ENCODE measurements at places on chromosomes 2 and 18. TPM values are rescaled to one million over a fixed set of nuclear protein-coding genes. Genes with fewer than 3 reads are reported as not detected.

GRCh38 chr18:570697-571096, 9.5 kb upstream of the CETN1 start:
- ATAC-seq = no peak

The CRIM1 gene
- total RNA-seq = 150 TPM

The CYRIA gene
- total RNA-seq = 15.2 TPM

The GLI2 gene
- 12.8 TPM for total RNA-seq

DNA sequence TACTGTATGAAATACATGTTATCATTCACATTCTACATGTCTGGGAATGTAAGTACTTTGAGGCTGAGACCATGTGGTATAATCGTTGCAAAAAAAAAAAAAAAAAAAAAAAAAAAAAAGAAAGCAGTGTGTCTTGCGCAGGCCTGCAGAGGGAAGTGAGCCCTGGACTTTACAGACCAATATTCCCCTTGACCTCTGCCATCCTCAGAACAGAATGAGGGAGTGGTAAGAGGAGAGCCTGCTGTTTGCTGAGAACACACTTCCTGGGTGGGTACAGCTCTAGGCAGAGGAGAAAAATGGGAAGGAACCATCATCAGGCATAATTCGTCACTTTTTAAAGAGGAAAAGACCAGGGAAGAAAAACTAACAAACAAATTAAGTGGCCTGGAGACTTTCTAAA, 28.8 kb upstream of the TBC1D8 start:
- peak; percentile 77 for ATAC-seq

DNA sequence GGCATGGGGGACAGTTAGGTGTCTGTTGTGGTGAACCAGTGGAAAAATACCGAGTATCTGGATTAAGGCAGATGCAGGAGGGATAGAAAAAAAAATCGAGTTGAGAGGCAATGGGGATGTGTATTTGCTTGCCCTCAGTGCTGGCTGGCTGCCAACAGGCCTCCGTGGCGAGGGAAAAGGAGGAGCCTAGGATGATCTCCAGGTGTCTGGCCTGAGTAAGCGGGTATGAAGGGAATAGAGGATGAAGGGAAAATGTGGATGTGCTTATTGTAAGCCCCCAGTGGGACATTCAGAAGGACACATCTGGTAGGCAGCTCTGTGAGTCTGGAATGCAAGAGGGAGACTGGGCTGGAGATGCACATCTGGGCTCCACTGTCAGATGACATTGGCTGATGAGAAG, 22.8 kb downstream of the KCNS3 start:
- no peak for ATAC-seq

GRCh38 chr18:8635087-8635486, 25.9 kb downstream of the RAB12 start:
- no peak for ATAC-seq

DNA sequence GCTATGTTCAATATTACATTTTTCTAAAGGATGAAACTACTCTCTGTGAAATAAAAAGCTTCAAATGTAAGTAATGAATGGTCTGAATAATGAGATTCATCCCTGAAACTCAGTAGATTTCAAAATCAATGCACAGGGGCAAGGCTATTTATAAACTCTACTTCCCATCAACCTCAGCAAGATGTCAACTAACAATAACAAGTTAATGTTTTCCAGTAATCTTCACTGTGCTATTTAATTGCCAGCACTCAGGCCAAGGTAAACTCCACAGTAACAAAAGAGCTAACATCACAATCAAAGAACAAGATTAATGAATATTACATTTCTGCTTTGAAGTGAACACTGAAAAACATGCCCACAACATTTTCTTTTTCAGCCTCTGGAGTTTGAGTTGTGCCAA, 144.3 kb upstream of the ZFP36L2 start:
- no peak for ATAC-seq

The SP140 gene
- not detected for total RNA-seq

The ATP5F1A gene
- 620 TPM for total RNA-seq

GRCh38 chr2:79713131-79713785, 200.4 kb downstream of the CTNNA2 start:
- no peak for ATAC-seq

- ATAC-seq = no peak
Measured at GRCh38 chr2:227147023-227147422, 17.0 kb downstream of the COL4A4 start.

- no peak for ATAC-seq
Measured at GRCh38 chr18:63261029-63261428, 58.5 kb downstream of the BCL2 start.
